CD4-positive, CD25-positive, alpha-beta regulatory T cell (primary cell): ENCODE measurements at places on chromosomes 3 and 15. TPM values are rescaled to one million over a fixed set of nuclear protein-coding genes. Genes with fewer than 3 reads are reported as not detected.
A peak's percentile ranks its signal among the peaks of the same experiment; 100 is the strongest.

DNA sequence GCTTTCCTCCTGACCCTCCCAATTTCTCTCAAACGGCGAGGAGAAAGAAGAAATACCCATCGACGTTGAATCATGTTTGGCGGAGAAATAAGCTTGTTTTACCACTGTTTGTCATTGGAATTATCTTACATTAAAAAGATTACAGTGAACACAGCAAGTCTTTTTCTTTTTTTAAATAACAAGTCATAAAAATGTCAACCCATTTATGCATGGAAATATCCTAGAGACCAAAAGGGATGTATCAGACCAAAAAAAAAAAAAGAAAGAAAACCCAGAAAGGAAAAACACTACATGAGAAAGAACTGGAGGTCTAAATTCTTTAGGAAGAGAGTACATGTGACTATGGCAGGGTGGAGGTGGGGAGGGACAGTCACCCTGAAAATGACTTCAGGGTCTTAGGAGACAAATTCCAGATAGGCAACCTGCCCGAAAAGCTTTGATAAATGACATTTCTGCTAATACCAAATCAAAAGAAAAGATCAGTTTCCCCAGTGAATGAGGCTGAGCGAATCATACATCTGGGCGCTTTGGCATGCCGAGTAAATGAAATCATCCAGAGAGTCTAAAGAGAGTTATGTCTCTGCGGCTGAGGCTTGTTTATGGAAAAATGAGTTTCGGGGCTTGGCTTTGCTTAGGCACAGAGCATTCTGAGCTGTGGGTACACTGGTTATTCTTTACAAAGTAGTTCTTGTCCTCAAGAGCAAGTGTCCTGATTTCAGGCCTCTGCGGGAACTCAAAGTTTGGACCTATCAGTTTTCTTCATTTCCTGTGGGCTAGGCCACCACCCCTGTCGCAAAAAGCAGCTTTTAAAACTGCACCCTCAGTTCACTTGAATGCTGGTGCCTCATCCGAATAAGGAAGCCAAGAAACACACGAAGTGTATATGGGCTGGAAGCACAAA, 110.1 kb upstream of the TGFBR2 start:
- DNase-seq: no peak

DNA sequence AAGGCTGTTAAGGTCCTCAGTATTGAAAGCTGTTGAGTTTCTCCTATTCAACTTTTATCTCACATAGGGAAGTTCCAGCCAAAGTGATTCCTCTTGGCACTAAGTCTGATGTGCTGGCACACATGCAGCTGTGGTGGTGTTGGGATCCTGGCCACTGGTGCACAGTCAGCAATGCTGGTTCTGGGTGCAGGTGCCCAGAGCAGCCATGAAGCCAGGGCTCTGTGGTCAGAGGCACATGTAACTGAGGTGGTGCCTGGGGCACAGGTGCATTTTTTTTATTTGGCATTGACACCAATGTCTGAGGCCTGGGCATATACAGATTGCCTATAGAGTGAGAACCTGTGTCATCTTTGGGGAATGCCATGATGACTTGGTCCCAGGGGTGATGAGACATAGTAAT, 271.4 kb downstream of the POLQ start:
- no peak for DNase-seq

- DNase-seq: no peak
These were observed 833.9 kb downstream of the TUSC7 start for GRCh38 chr3:117543521-117543920.

GRCh38 chr15:84981711-84982300, at the start of gene PDE8A:
TSS of gene PDE8A (plus strand) at chr15:84981856. CDS start at chr15:84982163, 307 bp downstream.
- peak; percentile 68 for DNase-seq

DNA sequence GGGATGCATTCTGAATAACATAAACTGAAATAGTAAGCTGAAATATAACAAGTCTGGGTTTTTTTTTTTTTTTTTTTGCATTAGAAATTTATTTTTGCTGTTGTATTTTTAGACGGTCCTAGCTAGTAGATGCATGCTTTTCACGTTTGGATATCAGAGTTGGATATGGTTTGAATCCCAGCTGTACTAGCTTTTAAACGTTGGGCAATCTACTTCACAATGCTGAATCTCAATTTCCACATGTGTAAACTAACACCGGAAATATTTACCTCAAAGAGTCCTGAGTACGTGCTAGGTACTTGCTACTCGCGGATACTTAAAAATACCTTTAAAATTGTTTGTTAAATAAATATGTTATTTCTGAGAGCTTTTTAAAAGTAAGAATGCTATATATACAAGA, 139.8 kb downstream of the BBX start:
- DNase-seq: no peak

The EFCAB12 gene
- 2.2 TPM for total RNA-seq

The MORC1 gene
- total RNA-seq: 0.12 TPM

The NECTIN3 gene
- 3.1 TPM for total RNA-seq

The GPR176 gene
- total RNA-seq: not detected
